IPS DF 6.9 (cell line): ENCODE measurements at places on chromosomes 7 and 10.

GRCh38 chr10:93420944-93421825 is 60.9 kb downstream of the MYOF start:
- DNase-seq: no peak

DNA sequence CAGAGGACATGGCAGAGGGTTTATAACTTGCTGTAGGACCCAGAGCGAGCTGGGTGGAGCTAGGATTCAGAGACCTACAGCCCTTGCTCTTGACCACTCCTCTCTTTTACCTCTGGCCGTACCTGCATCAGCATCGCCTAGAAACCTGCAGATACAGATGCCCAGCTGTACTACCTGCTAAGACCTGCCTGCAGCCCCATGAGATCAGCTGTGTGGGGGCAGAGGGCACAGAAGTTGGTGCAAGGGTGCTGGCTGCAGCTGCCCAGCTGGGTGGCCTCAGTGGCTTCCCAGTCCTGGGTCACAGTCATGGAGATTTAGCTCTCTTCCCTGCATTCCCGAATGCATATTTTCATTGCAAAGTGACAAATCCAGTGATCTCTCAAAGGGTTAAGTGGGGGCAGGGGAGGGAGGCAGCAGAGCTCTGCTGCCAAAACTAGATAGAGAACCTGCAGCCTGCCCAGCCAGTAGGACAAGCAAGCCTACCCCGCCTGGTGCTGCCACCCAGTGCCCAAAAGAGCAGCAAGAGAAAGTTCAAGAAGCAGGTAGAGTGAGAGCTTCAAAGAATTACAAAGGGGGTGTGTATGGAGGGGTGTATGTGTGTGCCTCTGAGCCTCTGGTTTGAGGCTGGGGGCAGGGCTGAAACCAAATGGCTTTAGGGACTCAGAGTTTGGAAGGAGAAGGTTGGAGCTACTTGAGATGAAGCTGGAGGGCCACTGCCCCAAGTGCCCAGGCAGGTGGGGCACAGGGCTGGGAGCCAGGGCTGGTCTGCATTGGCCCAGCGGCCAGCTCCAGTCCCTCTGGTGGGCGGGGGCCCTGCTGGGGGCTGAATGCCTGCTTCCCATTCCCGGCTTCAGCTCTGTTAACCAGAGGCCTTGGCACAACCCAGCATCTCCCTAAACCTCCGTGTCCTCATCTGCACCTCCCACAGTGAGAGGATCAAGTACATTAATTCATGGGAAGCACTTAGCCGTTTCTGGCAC is 6.9 kb downstream of the FAM241B start:
- DNase-seq: no peak

DNA sequence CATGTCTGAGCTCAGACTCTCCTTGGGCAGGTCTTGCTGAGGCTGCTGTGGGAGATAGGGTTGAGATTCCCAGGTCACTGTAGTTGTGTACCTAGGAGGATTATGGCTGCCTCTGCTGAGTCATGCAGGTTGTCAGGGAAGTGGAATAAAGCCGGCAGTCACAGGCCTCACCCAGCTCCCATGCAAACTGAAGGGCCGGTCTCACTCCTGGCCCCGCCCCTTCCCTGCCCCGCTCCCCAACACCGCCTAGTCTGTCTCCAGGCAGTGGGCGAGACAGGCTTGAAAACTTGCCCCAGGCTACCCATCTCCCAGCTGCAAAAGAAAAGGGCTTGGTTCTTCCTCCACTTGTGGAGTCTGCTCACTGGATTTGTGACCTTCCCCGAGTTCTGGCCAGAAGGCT is 41.6 kb upstream of the SDHAF3 start:
- no peak for DNase-seq

GRCh38 chr7:37205451-37205850 is 243.2 kb downstream of the ELMO1 start:
- DNase-seq: no peak

DNA sequence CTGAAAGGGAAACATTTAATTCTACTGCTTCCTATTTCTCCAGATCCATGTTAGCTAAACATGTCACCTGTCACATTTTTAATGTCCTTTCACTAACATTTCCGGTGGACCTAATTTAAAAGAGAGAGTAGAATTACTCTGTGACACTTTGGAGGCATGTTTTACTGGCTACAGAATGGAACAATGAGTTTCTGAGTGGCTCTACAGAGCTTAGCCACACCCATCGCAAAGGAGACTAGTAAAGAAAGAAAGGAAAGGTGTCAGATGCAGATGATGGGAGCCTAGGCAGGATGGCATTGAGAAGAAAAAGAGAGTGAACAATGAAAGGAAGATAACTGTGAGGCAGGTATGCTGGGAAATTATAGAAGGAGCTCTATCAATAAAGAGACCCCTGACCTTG is 35.9 kb downstream of the NDUFB2 start:
- DNase-seq: no peak

GRCh38 chr10:124689911-124690498 is 54.2 kb downstream of the FAM53B start:
- DNase-seq: no peak

- DNase-seq: peak; percentile 60
Measured at GRCh38 chr7:148242294-148242821, 348.2 kb upstream of the C7orf33 start.

DNA sequence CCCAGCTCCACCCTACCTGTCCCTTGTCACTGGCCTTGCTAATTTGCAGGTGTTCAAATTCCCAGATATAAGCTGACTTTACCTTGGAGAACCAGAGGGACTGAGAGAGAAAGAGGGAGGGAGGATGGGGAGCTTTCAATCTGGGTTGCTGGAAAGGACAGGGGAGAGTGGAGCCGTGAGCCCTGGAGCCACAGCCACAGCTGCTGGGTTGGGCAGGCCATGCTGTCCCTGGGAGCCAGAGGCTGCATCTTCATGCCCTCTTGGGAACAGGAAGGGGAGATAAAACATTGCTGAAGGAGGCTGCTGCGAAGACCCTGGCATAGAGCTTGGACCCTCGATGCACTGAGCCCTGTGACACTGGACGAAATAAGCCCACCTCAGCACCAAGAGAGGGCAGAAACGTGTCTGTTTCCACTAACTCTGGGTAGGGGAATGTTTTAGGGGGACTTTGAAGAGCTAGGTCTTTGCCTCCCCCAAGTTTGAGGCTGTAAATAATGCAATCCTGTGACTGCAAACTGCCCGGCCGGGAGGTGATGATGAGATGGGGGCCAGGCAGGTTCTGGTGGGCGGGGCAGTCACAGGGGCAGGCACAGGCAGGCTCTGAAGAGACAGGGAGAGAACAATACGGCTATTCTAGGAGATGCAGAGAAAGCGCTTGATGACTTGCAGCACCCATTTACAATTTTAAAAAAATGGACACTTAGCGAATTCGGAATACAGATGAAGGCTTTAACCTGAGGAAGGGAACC is 5.8 kb upstream of the JAKMIP3 start:
- no peak for DNase-seq

- no peak for DNase-seq
Measured at GRCh38 chr10:132979491-132980425, 37.4 kb upstream of the CFAP46 start.

DNA sequence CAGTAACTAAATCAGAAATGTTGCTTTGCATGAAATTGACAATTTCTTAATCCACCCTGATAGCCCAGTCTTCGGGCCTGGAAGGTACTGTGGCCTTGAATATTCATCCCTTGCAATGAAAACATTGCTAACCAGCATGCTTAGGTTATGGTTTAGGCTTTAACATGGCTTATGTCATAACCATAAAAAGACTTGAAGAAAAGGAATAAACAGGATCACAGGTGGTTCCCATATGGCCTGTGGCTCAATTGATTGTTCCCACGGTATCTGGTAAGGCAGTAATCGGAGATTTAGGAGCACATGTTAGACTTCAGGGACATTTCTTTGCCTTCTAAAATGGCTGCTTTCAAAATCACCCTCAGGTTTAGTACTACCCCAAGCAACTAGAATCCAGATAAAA is 139.5 kb downstream of the ST7 start:
- no peak for DNase-seq

DNA sequence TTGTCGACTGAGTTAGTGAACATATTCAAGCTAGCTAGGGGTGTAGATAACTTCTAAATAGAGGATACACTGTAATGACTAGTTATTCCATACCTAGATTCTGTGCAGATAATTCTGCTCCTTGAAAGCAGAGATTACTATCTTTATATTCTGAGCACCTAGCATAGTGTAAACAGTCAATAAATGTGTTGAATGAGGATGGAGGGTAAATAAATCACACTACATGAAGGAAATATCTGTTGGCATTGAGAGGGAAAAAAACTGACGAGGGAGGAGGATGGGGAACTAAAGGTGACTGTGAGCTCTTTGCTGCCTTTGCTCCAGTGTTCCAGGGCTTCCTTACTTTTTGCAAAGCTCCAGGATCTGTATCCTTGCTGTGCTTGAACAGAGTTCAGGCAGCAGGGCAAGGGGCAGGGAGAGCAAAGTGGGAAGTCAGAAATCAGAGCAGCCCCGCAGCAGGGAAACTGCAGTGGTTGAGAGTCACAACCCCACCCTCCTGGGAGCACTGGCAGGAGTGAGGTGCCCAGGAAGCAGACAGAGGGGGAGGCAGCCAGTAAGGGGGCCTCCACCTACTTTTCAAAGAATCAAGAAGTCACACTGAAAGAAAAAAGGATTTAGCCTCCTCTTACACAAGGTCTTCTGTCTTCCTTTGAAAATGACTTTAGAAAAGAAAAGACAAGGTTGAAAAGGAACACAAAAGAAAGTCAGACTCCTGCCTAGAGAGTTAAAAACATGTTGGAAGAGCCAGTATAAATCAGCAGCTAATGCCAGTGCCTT is 71.8 kb upstream of the LRRN3 start:
- DNase-seq: no peak

GRCh38 chr10:109961174-109962001 is 38.1 kb upstream of the XPNPEP1 start:
- DNase-seq: peak; percentile 33

DNA sequence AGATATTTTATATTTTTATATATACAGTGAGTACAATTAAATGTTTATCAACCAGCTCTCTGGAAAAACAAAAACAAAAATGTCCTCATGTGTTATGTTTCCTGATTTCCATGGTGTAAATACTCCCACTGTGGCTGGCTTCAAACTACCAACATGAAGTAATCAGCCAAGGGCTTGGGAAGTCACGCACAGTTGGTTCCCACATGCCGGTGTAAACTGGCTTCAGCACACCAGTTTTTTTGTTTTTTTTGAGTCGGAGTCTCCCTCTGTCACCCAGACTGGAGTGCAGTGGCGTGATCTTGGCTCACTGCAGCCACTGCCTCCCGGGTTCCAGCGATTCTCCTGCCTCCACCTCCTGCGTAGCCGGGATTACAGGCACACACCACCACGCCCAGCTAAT is 11.8 kb downstream of the OSBPL3 start:
- no peak for DNase-seq

DNA sequence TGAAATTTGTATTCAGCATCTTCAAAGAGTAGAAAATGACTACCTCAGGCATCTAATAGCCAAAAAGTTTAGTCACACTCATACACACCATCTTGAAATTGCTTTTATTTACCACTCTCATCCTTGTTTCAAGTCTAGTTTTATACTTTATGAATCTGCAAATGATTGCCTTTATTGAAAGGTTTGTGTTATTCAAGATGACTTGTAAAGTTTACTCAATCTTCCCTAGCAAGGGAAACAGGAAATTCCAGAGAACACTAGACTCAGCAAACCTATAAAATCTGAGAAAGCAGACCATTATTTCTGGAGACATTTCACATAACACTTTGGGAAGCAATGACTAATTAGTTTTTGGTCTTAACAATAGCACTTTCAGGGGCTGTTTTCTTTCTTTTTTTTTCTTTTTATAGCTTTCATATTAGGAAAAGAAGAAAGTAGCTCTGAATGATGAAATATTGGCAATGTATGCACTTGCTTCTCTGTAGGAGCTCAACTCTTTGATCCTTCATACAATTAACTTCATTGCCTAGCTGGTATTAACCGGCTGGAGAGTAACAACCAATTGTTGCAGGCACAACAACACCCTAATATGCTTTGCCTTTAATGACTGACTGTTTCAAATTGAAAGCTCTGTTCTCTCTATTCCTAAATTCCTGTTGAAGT is 68.9 kb upstream of the HDAC9 start:
- DNase-seq: no peak

- DNase-seq: no peak
Measured at GRCh38 chr7:75931680-75932079, 16.7 kb downstream of the POR start.

- DNase-seq: no peak
Measured at GRCh38 chr7:20298486-20298901, 32.2 kb upstream of the ITGB8 start.

DNA sequence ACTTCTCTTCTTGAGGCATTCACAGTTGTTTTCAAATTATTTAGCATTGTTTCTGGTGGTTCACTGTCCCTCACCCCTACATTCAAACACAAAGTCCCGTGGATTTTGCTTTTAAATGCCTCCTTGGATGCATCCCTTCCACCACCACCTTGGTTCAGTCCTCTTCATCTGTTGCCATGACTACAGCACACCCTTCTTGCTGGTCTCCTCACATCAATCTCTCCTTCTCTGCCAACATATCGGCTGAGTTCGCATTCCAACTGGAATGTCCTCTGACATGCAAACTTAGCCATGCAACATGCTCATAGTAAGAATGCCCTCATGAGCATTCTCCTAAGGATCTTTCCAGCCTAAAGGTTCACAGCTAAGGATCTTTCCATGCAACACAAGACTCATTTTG is 198.3 kb upstream of the AGK start:
- no peak for DNase-seq

- no peak for DNase-seq
Measured at GRCh38 chr10:71753091-71753959, 20.0 kb downstream of the VSIR start.

DNA sequence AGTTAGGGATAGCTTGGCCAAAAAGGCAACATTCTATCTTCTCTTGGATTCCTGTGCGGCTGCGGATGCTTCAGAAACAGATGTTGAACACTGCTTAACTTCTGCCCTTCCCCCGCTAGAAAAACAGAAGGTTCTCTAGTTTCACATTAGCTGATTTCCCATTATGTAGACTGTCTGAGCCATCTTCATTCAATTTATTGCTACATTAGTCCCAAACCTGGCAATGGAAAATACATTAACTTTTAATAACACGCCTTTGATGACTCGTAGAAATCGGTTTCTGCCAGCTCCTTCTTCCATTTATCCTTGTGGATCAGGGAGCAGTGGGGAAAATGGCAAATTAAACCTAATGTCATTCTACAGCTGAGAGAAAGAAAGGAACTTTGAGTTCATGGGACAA is 119.9 kb downstream of the SLC16A9 start:
- DNase-seq: no peak

- DNase-seq: no peak
Measured at GRCh38 chr7:50275430-50275829, 29.1 kb upstream of the IKZF1 start.

DNA sequence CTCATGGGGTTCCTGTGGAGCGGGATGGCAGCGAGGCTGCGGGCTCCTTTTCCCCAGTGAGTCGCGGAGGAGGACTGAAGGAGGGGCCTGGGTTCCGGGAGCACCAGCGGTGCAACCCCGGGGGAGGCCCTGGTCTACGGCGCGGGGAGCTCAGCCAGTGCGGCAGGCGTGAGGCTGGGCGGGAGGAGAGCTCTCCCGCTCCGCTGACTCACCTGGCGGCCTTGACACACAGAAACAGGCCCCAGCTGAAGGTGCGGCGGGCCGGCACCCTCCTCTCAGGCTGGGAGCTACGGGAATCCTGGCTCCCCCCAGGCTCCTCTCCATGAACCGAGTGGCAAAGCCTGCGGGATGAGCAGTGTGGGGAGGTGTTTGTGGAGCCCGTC is 6.8 kb upstream of the NOM1 start:
- no peak for DNase-seq

GRCh38 chr7:112907658-112908057 is 117.5 kb upstream of the TMEM168 start:
- DNase-seq: no peak

GRCh38 chr7:12025246-12025645 is 185.8 kb upstream of the TMEM106B start:
- DNase-seq: no peak

GRCh38 chr7:120064565-120064964 is 208.4 kb upstream of the KCND2 start:
- DNase-seq: no peak
